ENCODE measurements at places on chromosomes 4 and X.

DNA sequence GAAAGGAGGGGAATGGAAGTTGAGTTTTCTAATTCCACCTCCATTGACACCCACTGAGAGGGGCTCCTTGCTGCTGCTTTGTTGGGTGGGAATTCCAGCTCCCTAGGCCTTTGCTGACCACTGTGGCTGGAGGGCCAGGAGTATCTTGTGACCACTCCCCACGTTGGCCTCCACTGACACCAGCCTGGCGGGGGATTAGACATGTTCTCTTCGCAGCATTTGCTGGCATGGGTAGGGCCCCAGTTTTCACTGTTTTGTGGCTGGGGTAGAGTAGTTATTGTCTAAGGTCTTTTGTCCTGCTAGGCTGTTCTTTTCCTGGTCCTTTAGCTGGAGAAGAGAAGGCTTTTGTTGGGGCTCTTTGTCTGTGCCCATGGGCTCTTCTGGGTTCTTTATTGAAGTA lies 116.7 kb downstream of the CDKL5 start:
- no peak for DNase-seq

GRCh38 chrX:121579016-121579760 lies 531.8 kb downstream of the GLUD2 start:
- DNase-seq = no peak

DNA sequence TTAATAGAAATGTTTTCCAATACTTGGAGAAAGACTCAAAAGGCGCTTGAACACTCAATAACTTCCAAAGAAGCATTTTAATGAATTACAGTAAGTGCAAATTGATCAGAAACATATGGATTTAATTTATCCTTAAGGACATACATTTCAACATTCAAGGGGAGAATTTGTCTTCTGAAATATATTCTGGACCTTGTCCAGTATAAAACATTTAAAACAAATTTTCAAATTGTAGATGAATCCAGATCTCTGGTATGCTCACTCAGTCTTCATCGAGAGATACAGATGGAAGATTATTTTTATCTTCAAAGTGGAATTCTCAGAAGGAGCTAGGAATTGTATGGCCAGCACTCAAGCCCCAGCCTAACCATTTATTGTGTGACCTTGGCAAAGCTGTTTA lies 310.4 kb downstream of the ZNF674 start:
- DNase-seq = no peak

DNA sequence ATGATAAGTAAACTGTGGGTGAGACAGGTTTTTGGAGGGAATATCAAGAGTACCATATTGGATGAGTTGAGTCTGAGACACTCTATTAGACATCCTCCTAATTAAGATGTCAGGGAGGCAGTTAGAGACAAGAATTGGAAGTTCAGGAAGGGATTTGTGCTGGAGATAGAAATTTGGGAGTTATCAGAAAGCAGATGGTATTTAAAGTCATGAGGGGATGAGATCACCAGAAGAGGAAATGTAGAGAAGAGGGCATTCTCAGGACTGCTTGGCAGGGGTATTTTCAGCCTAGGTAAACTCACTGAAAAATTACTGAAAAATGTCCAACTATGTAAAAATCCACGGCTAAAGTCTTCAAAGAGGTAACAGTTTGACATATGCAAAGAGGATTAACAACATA lies 161.6 kb upstream of the PGRMC2 start:
- no peak for DNase-seq

- no peak for DNase-seq
These were observed 37.8 kb downstream of the SPCS3 start for GRCh38 chr4:176357359-176358082.

DNA sequence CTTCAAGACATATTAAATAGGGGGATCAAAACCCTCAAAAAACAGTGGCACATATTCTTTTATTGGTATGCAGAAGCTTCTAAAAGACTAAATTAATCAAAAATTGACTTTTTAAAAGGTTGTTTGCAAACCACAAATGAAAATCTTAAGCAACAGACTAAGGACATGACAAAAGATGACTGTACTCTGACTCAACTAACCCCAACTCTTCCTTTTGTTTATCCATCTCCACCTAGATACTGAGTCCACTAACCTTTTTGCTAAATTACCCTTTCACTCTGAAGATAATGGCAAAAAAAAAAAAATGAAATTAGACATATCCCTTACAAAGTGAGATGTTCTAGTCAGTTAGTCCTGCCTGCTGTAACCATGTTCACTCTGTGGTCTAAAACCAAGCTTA lies 91.6 kb upstream of the NLRP2B start:
- DNase-seq = no peak

DNA sequence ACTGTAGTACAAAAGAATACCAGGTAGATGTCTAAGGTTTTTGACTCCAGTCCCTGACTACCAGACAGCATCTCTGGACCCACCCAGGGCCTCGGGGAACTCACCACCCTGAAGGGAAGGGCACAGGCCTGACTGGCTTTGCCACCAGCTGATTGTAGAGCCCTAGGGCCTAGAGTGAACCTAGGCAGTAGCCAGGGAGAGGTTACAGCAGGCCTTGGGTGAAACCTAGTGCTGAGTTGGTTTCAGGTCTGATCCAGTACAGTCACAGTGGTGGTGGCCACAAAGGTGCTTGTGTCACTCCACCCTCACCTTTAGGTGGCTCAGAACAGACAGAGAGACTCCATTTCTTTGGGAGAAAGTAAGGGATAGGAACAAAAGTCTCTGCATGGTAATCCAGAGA lies 244.8 kb downstream of the KLHL13 start:
- DNase-seq = no peak

DNA sequence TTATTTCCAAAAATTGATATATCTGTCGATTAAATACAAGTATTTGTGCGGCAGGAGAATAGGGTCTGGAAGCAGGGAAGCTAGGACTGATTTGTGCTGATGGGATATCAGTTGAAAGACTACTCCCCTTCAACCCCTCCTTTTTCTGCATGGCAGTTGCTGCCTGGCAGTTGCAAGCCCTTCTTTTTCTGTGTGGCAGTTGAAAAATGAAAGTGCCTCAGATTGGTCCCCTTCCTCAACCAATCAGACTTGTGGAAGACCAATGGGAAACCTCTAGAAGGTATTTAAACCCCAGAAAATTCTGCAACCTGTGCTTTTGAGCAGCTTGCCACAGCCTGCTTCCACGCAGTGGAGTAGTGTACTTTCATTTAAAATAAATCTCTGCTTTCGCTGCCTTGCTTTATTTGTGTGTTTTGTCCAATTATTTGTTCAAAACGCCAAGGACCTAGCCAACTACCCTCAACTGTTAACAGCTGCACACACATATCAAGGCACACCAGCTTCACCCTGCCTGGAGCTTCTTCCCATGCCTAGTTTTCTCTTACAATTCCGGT lies 1.5 kb upstream of the TMA16 start:
- DNase-seq = no peak

DNA sequence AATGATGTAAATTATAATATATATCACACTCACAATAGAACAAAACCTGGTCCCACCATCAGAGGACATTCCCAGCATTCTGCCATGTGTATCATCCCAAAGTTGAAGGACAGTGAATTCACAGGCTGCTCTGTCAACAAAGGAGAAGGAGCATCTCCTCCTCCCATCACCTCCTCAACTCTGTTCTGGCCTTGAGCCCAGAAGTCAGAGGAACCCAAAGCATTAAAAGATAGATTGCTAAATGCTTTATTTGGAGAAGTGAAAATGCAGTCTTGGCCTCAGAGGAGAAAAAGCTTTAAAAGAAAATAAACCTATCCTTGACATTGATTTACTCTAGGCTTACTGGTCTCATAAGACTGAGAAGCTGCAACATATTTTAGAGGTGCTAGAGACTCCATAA lies 268.8 kb upstream of the RASGEF1B start:
- DNase-seq = no peak

DNA sequence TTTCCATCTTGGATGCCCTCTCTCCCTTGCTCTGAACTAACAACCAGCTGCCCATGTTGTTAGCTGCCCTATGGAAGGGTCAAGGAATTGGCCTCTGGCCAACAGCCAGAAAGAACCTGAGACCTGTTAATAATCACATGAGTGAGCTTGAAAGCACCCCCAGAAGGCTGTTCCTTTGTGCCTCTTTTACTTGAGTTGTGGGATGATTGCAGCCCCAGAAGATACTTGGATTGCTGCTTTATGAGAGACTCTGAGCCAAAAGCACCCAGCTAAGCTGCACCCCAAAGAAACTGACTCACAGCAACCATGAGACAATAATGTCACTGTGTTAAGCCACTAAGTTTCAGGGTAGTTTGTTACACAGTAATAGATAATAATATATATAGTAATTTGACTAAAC lies 73.3 kb downstream of the FRYL start:
- DNase-seq = no peak

GRCh38 chr4:6354119-6354518 lies 84.5 kb downstream of the WFS1 start:
- DNase-seq = no peak

DNA sequence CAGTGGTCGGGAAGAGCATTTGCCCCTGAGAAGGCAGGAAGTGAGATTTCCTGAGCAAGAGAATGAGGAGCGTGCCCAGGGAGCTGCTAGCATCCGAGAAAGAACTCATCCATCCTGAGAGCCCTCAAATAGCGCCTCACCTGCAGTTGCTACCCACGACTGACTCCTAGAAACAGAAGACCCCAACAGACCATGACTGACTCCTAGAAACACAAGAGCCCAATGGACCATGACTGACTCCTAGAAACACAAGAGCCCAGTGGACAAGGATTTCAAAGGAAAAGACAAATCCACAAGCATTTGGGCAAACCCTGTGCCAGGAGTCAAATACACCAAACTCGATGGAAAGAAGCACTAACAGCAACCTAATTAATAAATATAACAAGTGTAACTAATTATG lies 575.2 kb upstream of the FRG1 start:
- no peak for DNase-seq

DNA sequence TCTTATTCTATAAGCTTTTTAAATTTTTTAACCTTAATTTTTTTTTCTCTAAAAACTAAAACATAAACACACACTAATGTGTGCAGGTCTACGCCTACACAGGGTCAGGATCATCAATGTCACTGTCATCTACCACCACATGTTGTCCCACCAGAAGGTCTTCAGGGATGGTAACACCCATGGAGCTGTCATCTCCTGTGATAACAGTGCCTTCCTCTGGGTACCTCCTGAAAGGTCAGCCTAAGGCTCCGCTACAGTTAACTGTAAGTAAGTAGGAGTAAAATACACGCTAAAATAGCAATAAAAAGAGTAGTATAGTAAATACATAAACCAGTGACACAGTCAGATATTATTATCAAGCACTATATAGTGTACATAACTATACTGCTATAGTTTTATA lies 45.9 kb upstream of the GPRIN3 start:
- DNase-seq = peak; percentile 7

- DNase-seq = no peak
These were observed 11.0 kb upstream of the C4orf50 start for GRCh38 chr4:6029254-6029653.

- DNase-seq = no peak
These were observed 139.6 kb downstream of the SOWAHB start for GRCh38 chr4:76758290-76758882.

DNA sequence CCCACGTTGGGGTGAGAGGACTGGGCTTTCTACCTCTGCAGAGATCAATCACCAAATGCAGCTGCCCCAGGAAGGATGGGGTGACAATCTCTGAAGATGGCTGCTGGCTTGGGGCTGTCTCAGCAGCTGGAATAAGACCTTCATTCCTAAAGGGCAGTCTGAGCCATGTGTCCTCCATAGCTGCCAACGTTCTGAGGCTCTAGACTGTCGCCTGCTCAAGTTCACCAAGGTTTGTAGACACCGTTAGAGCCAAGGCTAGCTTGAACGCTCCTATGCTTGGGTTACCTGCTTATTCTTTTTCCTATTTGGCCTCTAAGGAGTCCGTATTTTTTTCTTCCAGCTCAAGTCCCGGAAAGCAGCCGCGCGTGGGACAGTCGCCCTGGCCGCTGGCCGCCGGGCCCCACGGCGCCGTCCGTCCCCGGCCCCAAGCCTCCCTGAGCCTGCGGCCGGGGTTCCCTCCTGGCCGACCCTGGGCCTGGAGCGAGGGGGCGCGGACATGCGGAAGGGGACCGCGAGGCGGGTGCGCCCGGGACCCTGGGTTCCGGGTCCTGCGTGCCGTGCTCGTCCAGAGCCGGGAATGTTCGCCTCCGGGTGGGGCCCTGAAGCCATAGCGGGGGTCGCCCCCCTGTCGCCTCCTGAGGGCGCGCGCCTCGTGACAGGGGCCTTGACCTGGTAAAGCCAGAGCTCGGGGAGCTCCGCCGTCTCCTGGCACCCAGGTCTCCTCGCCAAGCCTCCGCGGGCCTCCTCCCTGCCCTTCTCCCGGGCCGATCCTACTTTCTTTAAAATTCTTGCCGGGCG lies 23.3 kb downstream of the MRFAP1 start:
- DNase-seq = no peak

- DNase-seq = no peak
These were observed 2105.9 kb downstream of the ARAP2 start for GRCh38 chr4:34138385-34138784.

DNA sequence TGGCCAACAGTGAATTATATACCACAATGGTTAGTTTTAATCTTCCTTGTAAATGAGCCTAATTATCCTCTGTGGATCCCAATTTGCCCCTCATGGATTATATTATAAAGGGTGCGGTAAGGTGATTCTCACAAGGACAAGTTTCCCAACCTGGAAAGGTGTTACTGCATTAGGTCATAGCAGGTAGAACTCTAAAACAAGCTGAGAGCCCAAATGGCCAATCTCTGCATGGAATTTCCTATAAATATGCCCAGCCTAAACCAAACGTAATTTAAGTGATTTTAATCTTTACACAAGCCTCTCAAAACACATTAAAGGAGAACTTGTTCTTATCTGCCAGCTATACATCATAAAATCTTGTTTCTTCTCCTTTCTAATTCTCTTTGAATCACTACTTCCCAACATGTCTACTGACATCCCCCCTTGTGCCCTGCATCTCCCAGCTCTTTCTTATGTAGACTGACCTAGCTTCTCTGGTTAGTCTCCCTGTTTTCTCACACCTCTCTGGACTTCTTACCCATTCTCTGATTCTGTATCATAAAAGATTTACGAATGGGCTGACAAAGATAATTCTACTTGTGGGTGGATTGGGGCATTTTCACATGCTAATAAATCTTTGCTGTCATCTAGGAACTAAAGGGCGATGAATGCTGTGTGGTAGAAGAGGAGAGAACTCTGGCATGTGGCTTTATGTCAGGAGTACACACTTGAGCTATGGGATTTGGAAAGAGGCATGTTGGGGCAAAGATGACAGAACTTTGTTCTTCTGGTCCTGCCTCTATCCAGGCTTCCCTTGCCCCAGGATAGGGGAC lies 94.3 kb upstream of the PGRMC2 start:
- no peak for DNase-seq

GRCh38 chr4:97317201-97317600 lies 826.1 kb downstream of the STPG2 start:
- DNase-seq = no peak

DNA sequence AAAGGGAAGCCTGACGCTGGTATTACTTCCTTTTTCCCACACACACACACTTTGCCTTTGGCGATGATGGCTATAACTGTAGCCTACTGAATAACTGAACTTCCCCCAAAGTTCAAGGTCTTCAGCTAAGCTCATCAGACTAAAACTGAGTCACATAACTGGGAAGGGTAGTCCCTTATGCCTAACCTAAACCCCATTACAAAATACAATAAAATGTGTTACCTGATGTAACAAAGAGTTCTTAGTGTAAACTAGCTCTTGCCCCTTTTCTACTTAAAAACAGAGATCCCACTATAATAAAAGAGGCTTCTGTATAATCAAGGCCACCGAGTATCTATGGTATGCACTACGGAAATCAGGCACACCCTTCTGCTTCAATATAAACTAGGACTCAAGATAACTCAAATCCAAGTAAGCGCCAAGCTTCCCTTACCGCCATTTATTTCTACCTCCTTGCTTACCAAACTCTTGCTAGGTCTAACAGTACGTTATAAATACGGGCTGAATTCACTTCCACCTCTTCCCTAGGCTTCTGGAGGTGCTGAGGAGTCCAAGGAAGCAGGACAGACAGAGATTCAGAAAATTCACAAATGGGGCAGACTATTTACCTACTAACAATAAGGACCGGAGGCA lies 2.4 kb downstream of the OTUD4 start:
- DNase-seq = peak; percentile 21
